ENCODE measurements at places on chromosomes 11 and 22.

- no peak for DNase-seq
Measured at GRCh38 chr11:42975180-42975529, 336.6 kb upstream of the API5 start.

DNA sequence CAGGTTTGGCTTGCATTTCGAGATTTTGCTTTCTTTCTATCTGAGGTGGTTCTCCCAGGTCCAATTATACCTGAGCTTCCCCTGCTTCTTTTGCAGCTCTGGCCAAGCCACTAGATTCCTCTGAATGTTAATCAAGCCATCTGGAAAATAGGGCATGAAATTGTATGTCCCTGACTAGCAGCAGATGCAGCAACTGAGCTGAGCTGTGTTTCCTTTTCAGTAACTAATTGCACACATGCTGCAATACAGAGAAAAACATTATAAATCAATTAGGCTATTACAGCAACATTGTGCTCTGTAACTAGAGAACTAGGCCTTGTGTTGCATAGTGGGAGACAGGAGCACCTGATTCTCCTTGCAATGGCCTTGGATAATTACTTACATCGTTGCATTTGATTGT lies 408.3 kb downstream of the ETS1 start:
- no peak for DNase-seq

DNA sequence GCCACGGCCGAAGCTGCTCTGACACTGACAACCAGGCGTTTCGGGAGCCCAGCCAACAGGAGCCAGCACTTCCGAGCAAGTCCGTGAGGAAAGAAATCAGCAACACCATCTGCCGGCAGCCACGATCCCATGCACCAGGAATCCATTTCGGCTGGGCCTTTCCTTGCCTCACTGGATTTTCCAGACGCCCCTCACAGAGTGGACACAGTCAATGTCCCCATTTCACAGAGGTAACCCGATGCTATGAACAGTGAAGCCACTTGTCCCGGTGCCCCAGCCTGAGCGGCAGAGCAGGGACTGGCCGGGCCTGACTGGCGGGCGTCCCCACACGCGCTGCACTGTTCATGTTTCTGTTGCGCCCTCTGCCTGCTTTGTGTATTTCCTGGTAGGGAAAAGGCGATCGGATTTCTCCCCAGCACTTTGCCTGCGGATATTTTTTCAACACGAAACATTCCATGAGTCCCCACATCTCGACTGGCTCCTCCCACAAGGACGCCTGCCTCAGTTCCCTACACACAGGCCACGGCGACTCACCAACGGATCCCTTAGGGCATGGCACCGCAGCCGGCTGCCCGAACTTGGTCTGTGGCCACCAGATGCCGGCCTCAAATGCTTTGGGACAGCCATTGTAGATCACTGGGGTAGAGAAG lies 55.3 kb downstream of the TRMU start:
- no peak for DNase-seq

DNA sequence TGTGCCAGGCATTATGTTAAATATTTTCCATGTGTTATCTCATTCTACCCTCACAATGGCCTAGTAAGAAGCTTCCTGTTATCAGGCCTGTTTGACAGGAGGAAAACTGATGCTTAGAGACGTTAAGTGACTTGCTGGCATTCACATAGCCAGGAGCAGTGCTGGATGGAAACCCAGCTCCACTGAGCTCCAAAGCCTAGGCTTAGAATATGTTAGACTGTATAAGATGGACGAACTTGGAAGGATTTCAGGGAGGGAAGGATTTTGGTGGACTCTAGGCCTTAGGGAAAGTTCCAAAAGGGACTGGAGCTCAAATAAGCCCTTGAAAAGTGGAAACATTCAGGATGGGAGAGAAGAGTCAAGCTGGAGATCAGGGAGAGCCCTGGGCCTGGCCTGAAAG lies 2.1 kb downstream of the CD44 start:
- no peak for DNase-seq

GRCh38 chr22:48085901-48086645 lies 1323.6 kb downstream of the TBC1D22A start:
- DNase-seq, result no peak

DNA sequence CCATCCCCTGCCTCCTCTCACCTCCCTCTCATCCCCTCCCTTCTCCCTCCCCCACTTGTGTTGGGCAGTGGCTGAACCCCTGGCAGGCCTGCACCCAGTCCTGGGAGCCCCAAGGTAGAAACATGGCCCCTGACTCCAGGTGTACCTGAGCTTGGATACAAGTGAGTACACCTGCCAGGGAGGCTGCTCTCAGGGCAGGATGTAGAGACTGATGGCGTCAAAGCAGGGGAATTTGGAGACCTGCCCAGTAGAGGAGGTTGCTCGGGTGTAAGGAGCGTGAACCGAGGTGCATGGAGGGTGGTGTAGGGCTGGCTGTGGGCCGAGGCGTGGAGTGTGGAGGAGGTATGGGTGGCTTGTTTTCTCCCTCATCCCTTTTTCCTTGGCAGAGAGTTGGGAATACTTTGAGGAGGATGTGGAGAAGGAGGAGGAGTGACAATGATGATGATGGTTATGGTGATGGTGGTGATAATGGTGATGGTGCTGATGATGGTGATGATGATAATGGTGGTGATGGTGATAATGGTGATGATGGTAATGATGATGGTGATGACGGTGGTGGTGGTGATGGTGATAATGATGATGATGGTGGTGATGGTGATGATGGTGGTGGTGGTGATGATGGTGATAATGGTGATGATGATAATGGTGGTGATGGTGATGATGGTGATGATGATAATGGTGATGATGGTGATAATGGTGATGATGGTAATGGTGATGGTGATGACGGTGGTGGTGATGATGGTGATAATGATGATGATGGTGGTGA lies 12.3 kb downstream of the MRGPRG start:
- DNase-seq, result no peak

- DNase-seq, result no peak
Measured at GRCh38 chr22:36439481-36440271, 41.8 kb downstream of the TXN2 start.

DNA sequence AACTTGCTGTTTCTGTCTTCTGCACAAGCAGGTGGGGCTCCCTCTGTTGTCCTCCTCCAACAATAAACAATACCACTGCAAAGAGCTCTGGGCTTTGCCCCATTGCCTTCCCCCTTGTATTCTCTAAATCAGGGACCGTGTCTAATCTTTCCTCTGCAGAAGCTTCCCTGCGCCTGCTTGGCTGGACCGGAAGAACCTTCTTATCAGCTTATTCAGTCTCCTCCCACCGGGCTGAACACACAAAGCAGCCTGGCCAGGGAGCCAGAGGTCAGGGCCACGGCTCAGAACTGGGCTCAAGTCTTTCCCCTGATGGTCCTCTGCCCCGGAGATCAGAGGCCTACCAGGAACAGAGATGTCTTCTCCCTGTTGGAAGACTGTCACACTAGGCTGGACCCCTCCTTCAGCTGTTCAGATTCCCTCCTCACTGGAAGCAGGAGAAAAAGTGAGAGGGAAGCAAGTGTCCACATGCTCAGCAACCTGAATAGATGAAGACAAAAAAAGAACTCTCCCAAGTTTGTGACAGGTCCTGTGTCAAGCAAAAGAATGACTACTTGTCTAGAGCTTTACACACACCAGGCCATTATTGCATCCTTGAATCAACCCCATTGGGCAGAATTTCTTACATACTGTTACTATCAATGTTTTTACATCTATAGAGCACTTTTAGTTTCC lies 63.7 kb downstream of the RAB30 start:
- DNase-seq, result no peak

DNA sequence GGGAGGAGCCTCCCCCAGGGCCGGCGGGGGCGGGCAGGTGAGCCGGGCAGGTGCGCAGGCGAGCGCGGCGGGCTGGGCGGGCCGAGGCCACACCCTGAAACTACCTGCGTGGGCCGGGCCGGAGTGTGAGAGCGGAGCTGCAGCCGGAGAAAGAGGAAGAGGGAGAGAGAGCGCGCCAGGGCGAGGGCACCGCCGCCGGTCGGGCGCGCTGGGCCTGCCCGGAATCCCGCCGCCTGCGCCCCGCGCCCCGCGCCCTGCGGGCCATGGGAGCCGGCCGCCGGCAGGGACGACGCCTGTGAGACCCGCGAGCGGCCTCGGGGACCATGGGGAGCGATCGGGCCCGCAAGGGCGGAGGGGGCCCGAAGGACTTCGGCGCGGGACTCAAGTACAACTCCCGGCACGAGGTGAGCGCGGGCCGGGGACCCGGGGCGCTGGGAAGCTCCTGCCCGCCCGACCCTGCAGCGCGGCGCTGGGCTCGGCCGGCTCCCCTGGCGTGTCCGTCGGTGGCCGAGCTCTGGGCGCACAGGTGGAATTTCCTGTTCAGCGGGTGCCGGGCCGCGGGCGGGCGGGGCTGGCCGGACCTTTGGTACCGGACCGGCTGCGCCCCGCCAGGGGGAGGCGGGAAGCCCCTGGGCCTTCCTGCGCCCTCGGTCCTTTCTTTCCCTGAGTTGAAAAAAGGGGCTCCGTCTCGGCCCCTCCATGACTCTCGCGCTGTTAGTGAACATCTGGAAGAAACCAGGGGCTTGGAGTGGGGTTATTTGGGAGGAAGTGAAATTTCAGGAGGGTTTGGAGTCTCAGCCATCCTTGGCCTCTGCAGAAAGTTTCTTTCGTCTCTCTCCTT lies at the start of gene ST14:
ST14 (plus strand) TSS at position 126 of the 841 bp plus-strand sequence; CDS start at position 324, 198 bp downstream.
- DNase-seq, result no peak

DNA sequence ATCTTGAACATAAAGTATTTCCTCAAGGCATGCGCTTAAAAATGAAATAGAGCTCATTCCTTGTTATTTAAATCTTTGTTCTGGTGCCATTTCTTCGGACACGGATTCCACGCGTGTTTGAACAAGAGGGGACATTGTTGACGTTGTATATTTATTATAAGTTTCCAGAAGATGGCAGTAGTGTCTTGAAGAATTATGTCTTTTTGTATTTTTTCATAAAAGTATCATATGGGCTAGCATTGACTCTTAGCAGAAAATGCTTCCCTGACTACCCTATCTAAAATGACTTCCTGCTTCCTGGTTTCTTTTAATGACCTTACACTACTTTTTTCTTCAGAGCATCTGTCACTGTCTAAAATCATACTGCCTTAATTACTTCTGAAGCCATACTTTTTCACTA lies 20.4 kb downstream of the BIRC2 start:
- DNase-seq, result no peak

- no peak for DNase-seq
Measured at GRCh38 chr11:94785509-94785908, 17.4 kb downstream of the AMOTL1 start.

DNA sequence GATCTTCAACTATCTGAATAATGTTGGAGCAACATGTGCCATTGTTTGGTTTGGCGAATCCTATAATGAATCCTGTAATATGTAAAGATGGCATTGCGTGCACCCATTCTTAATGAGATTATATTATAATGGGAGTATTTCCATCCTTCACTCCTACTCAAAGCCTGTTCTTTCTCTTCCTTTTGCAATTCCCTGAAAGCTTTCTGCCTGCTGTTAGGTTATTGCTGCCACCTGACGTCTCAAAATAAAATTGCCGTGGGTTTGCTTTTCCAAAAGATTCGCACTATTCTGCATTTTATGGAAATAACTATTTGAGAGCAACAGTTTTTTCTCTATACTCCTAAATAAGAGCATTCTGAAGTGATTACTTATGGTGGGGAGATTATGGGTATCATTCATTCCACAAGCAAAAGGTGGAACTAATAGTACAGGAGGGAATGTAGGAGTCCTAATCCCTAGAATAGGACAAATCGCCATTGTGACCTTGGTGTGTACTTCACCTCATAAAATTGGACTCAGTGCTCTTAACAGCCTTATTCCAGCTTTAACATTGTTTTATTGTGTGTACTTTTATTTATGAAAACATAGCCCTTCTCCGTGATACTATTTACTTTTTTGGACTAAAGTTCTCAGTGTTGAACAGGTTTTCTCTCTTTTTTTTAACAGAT lies 69.6 kb upstream of the ALKBH3 start:
- no peak for DNase-seq

GRCh38 chr11:110297726-110298300 lies 1.4 kb upstream of the RDX start:
- no peak for DNase-seq

- no peak for DNase-seq
Measured at GRCh38 chr11:62208785-62209144, 292 bp downstream of the SCGB2A1 start.

DNA sequence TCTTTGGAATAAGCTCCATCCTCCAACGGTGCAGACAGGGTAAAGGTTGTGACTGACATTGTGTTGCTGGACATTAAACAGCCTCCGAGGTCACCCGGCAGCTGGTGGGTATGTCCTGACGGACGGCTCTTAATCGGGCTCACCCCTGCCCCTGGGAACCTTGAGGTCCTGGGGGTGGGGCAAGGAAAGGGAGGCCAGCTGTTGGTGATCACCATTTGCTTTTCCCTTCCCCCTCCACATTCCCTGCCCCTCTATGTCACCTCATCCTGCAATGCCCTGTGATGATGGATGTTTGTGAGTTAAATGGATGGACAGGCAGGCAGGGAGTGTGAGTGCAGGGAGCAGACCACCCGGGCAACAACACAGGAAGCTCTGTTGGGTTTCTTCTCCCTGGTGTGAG lies 26.3 kb downstream of the APLNR start:
- DNase-seq, result no peak

DNA sequence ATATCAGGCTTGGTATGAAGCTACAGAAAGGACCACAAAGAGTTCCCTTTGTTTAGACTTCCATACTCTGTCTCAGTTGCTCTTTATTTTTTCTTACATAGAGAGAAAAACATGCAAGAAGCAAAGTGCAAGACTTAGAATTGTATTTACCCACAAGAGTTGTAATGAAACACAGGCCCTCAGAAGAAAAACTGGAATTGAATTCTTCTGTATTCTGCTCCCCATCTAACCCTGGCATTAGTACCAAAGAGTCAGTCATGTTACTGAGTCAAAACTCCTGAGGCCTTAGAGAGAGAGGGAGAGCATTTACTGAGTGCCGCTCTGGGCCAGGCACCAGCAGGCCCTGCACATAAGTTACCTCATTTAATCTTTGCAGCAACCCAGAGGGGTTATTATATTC lies 43.9 kb upstream of the DLAT start:
- DNase-seq, result no peak

DNA sequence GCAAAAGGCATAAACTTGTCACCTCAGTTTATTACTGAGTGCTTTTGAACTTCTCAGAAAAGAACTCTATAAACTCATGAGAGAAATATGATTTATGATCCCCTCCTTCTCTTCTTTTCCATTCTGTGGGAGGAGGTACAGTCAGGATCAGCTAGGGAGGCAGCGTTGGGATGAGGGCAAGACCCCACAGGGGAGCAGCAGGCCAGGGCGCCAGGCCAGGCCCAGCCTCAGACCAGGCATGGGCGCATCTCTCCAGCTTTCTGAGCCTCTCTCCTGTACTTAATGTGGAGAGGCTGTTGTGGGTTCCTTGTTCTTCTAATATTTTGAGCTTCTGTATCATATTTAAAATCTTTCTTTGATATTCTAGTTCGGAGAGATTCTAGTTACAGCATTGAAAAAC lies 71.7 kb downstream of the C22orf31 start:
- no peak for DNase-seq

DNA sequence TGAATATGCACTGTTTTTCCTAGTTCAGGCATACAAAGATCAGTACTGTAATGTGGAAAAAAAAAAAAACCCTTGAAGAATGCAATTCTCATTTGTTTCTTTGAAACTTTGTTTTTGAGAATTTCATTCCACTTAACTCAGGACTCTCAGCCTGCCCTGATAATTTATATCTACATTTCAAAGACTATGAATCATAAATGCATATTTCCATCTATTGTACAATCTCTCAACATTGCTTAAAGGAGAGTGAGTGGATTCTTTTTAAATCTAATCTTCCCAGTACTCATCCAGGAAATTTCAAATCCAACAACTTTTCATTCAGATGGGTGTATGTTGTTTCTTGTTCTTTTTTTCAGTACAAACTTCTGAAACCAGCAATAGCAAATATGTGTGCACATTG lies 322.2 kb upstream of the DDI1 start:
- DNase-seq, result no peak
